Activated effector memory CD4-positive, alpha-beta T cell treated with Interleukin-2 at 50 U/mL for 16 hours (primary cell): ENCODE measurements at places on chromosomes 2 and 18.

DNA sequence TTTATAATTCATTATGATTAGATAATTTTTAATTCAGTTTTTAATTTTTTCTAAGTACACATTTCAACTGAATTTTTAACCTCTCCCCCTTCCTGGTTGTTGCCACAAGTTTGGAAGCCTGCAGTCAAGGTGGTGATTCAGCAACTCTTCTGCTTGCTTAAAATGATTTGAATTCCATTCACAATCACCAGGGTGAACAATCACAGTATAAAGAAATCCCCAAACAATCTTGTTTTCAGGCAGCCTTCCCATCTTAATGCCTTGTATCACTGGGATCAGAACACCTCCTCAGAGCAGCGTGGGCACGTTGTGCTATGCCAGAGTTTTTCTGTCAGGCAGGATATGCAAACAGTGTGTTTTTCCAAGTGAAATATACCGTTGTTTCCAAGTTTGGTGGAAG is 46.7 kb upstream of the BARD1 start:
- no peak for DNase-seq

DNA sequence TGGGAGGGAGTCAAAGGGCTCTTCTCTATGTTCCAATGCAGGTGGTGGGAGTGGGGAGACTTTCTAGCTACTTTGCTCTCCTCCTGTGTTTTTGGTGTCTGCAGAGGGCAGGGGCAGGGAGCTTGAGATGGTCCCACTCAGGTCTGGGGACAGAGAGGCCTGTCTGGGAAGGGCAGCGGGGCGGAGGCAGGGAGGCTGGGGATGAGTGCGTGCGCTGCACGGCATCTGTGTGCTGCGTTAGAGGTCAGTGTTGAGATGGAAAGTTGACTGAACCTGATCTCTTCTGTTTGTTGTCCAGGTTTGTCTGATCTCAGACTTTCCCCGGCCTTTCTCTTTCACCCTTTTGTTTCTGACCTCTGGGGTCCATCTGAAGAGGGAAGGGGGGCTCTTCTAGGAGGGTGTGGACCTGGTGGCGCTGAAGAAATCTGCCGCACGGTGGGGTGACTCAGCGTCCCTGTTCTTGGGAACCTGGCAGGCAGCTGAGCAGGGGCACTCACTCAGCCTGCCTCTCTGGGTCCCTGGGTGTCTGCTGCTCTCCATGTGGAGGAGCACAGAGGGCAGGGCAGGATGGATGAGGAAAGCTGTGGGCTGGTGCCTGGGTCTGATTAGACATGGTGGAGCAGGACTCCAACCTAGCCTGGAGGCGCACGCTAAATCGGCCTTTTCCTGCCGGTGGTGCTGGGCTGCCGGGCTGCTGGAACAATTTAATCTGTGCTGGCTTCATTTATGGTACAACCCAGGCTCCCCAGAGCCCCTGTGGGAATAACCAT is 24.1 kb downstream of the IGFBP2 start:
- DNase-seq = no peak

GRCh38 chr2:219533930-219534661 is 9.5 kb downstream of the CHPF start:
- no peak for DNase-seq

DNA sequence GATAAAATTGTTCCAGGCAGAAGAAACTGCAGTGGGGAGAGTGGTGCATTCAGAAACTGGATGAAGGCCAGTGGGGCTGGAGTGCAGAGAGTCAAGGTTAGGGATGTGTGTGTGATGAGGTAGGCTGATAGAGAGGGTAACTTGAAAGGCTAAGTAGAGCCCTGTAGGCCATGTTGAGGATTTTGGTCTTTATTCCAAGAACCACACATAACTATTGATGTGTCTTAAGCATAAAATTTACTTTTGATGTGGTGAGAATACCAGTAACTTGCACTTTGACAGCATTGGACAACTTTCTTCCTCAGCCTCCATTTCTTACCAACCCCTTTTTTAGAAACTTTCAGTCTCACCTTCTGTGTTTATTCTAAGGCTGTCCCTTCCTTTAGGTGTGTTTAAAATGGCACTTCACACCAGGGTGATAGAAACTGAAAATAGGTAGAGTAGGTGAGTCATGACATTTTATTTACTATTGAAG is 22.6 kb downstream of the MTX2 start:
- DNase-seq = no peak

DNA sequence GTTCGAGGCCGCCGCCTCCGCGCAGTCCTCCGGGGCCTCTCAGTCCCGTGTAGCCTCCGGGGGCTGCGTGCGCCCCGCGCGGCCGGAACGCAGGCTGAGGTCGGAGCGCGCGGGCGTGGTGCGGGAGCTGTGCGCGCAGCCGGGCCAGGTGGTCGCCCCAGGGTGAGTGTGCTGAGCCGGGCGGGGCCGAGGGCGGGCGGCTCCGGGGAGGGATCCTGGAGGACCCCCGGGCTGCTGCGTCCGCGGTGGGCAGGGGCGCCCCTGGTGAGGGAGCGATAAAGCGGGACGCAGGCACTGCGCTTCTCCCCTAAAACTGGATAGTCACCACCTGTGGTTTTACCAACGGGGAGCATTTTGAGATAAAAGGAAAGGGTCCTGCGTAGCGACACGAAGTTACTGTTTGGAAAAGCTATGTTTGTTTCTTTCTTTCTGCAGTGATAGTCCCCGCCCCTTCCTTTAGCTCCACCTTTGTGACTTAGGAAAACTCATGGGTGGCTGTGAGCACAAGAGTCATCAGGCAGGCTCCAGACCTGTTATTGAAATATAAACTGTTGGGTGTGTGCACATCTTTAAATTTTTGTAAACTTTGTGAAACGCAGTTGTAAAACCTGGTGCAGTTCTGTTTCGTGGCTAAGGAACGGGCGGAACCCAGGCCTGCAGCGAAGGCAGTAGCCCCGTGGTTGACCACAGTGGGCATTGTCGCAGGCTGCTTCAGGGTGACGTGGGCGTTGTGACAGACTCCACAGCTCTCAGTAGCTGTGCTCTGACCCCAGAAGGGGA is 687 bp downstream of the CTDP1 start:
- peak; percentile 10 for DNase-seq

DNA sequence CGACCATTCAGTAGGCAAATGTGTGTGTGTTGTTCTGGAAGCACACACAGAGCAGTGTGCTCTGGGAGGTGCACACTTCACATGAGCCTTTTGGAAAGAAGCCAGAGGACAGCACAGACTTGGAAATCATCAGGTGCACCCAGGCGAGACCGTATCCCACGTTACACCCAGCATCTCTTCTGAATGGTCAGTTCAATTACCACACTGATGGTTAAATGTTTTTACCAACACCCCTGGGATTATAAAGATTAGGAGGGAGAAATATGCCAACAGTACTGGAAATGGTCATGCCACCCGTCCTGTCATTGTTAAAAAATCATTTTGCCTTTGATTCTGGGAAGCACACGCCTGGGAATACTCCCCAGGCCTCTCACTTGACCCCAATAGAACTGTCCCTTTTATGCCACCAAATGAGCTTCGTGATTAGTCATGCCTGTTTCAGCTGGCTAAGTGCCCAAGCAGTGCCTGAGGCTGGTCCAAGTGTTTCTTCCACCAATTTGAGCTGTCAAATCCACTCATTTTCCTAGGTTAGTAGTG is 183.7 kb downstream of the NRP2 start:
- DNase-seq = no peak

DNA sequence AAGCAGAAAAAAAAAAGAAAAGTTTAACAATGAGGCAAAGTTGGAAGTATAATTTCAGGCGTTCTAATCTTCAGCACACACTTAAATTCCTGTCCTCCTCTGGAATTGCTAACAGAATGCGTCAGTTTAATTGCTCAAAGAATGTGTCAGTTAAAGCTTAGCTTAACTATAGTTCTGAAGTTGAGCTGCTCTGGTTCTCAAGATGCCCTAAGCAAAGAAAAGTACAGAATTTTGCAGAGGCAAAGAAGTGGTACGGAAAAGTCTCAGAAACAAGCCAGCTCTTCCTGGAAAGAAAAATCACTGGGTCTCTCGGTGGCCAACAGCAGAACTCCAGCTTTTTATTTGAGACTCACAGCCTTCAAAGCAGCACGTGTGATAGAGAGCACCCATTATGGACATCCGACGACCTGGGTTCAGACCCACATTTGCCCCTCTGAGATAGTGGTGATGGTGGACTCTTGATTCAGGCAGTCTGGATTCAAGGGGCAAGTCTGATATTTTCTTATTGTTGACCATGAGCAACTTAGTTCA is 22.2 kb upstream of the MYO3B start:
- DNase-seq = no peak

GRCh38 chr18:12274793-12275192 is 20.6 kb downstream of the CIDEA start:
- no peak for DNase-seq

DNA sequence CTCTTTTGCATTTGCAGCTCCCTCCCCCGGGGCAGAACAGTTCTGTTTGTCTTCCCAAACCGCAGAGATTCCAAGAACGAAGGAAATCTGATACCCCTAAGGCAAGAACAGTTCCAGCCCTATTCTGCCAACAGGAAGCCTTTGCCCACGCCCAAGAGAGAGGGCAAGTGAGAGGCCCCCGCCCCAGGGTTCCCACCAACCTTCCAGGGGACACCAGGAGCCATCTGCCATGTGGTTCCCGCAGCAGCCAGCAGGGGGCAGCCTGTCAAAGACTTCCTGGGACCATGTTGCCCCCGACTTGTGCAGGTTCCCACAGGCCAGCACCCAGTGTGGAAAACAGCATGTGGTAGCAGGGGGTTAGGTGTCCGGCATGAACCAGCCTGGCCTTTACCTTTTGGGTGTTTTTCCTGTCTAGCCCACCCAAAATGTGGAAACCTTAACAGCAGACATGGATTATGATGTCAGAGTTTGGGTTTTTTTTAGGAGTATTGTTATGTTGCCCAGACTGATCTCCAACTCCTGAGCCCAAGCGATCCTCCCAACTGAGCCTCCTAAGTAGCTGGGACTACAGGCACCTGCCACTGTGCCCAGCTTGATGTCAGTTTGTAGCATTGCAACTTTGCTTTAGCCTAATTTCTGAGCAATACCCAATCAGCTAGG is 21.7 kb upstream of the EFHD1 start:
- DNase-seq = peak; percentile 27

DNA sequence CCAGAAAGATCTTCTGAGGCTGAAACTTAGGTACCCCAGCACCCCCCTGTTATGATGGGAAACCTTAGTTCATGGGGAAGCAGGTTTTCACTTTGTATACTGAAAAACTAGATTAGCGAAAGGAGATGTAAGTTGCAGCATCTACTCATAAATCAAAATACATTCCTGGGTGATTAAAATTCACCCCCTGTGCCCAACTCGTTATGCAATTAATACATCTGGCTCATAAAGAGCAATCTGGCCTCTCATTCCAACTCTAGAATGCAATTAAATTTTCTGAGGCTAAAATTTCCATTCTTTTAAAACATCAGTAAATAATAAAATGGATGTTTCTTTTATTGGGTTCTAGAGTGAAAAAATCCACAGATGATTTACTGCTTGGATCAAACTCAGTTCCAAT is 110.9 kb upstream of the BZW1 start:
- no peak for DNase-seq
